ENCODE measurements at places on chromosomes 5 and 9.

- DNase-seq, result no peak
Measured at GRCh38 chr5:31755676-31756230, 116.8 kb downstream of the PDZD2 start.

DNA sequence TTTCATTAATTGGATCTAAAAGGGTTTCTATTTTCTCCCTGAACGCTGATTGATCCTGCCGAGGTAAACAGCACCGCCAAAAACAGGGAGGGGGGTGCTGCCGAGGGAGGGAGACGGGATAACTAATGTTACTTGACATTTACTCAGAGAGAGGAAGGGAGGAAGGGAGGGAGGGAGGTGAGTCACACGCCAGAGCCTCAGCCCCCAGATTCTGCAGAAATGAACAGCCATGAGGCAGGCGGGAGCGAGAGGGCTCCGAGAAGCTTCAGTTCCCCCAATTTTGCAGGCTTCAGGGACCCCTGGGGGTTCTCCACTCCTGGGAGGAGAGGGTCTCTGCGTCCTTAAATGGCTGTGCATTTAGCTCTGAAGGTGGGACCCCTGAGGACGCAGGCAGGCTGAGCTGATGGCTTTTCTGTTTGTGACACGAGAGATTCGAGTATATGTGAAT lies 59.1 kb upstream of the IER5L start:
- DNase-seq, result no peak

DNA sequence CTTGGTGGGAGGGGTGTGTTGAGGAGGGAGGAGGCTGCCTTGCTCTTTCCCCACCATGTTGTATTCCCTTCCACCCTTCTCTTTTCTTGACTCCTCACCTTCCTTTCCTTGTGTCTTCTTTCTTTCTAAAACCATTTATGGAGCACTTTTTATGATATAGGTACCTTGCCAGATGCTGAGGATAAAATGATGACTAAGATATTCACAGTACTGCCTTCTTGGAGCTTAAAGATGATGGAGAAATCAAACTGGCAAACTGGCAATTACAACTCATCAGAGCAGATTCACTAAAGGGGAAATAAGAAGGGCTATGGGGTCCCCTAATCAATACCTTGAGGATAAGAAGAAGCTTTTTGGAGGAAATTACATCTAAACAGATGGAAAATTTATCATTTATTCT lies 273.2 kb upstream of the MEF2C start:
- DNase-seq, result no peak

DNA sequence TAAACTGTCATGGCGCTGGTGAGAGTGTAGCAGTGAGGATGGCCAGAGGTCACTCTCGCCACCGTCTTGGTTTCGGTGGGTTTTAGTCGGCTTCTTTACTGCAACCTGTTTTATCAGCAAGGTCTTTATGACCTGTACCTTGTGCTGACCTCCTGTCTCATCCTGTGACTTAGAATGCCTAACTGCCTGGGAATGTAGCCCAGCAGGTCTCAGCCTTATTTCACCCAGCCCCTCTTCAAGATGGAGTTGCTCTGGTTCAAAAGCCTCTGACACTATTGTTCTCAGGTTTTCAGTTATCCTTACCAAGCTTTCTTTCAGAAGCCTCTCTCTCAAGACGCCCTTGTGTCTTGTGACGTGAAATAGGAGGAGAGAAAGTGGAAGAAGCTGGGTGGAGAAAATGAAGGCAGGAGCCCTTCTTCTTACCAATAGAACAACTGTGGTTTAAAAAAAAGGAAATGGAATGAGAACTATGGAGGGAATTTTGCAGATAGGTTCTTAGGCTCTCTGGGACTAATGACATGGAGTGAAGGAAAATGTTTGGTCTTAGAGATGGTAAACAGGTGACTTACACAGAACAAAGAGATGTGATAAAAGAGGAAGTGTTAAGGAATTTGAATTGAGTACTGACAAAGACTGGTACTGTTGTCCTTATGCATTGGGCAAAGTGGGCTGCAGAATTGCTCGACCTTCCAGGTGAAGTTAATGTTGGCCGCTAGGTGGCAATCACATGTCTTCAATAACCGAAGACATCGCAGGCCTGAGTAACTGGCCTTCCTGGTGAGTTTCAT lies 133.3 kb upstream of the RAI14 start:
- DNase-seq, result peak; percentile 96

- DNase-seq, result no peak
Measured at GRCh38 chr5:117461966-117462365, 887.3 kb upstream of the SEMA6A start.

GRCh38 chr5:177507165-177507564 lies 2.5 kb downstream of the DOK3 start:
- DNase-seq, result no peak

All from iPS DF 19.7 (cell line).